ENCODE measurements at places on chromosomes 7 and 10.

- no peak for DNase-seq
These were observed 16.4 kb downstream of the BLNK start for GRCh38 chr10:96254976-96255375.

DNA sequence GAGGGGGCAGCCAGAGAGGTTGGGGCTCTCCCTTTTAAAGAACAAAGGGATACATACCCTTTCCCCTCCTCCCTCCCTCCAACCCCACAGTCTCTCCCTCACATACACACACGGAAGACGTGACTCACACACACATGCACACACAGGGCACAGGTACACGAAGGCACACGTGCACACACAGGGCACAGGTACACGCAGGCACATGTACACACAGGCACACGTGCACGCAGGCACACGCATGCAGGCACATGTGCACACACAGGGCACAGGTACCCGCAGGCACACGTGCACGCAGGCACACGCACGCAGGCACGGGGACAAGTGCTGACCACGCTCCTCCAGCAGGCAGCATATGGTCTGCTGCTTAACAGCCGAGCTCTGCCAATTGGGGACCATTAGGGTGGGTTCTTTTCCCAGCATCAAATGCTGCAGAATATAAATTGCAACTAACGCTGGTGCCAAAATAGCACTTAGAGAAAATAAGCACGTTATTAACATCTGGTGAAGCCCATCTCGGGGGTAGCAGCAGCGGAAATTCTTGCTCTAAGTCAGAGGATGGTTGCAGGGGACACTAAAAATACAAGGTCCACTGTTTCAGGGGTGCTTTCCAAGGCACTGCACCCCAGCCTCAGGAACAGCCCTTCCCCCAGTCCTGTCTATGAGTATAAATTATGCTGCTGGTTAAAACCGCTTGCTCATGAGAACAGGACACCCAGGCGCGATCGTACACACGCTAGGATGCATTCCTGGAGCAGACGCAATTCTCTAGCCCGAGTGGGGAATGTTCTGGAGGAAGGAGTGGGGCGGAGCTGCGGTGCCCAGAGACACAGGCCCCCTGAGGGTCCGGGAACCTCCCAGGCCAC lies 55.2 kb upstream of the TNRC18 start:
- no peak for DNase-seq

DNA sequence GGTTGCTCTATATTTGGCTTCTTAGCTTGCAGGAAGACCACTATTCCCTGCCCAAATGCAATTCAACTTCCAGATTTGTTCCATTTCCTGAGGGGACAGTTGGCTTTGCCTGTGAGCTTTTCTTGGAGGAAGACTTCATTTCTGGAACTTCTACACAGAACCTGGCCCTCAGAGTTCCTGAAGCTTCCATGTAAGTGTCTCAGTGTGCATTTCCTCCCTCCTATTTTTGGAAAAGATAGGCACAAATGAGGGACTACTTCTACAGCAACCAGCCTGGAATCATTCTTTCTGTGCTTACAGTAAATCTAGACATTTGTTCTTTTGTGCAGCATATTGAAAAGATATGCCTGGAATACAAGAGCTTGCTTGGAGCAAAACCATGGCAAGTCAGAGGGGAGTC lies 164.3 kb downstream of the CREB5 start:
- DNase-seq, result no peak

GRCh38 chr7:140659856-140660255 lies 12.9 kb upstream of the ADCK2 start:
- no peak for DNase-seq

- DNase-seq, result no peak
These were observed 12.0 kb downstream of the UBTD1 start for GRCh38 chr10:97510686-97511085.

Measured in renal pelvis (tissue), 12 donors.